Skin of body (tissue), 3 donors: ENCODE measurements at places on chromosomes 4 and X. TPM values are rescaled to one million over a fixed set of nuclear protein-coding genes. Genes with fewer than 3 reads are reported as not detected.

DNA sequence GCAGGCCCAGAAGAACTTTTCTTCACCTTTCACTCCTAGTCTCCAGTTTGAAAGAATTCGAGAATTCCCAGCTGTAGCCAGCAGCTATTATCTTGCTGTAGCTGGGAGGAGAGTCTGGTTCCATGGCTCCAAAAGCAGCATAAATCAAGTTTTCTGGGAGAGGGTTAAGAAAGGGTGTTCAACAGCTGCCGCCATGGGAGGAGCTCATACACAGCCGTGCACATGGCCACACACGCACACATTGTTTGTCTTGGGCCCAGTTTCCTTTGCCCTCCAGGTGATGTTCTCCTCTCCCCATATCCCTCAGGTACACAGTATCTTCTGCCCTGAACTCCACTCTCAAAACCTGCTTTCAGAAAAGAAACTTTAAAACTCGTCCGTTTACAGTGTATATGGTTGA lies 4.1 kb upstream of the GPC3 start:
- no peak for DNase-seq

DNA sequence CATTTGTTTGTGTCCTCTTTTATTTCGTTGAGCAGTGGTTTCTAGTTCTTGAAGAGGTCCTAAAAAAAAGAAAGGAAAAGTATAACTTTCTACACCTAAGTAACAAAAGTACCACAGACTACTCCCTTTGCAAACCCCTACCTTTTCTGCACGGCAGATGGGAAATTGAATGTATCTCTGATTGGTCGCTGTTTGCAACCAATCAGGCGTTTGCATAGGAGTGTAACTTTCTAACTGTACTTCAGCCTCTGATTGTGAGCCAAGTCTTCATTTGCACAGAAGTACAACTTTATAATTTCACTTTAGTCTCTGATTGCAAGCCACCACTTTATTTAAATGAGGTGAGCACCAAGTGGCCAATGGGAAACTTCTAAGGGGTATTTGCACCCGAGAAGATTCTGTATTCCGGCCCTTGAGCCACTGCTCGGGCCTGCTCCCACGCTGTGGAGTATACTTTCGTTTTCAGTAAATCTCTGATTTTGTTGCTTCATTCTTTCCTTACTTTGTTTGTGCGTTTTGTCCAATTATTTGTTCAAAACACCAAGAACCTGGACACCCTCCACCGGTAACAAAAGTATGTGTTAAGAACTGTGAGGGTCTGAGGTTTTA lies 40.3 kb upstream of the FHL1 start:
- no peak for DNase-seq

- peak; percentile 49 for DNase-seq
These were observed 203.7 kb downstream of the NSUN7 start for GRCh38 chr4:40953283-40954087.

DNA sequence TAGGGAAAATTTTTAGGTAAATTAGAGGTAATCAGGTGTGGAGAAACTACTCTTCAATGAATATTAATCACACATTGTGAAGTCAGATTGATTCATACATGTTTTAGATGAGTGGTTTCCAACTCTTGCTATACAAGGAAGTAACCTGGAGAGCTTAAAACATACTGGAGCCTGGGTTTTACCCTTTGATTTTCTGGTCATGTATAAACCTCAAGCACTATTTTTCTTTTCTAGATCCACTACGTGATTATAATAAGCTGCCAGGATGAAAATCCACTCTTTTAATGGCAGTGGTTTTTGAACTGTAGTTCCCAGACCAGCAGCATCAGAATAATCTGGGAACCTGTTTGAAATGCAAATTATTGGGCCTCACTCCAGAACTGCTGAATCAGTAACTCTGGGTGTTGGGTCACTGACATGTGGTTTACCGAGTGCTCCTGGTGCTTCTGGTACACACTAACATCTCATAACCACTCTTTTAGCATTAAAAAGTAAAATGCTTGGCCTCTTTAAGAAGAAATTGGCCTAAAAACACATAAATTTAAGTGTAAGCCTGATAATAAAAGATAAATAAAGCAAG lies 63.4 kb downstream of the DCAF12L1 start:
- DNase-seq = no peak

DNA sequence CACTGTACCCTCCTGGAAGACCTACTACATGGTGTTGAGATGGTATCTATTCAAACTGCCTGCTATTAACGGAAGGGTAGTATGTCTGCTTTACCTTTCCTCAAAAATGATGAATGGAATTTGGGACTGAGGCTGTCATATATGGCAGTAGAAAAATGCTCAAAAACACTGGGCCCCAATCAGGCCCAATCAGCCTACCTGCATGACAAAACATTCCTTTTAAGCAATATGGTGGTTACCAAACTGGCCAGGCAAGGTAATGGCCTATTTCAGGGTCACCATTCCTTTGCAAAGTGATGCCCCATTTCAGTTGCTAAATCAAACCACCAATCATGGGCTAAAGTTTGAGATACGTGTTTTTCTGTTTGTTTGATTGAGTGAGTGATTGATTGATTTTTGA lies 14.9 kb downstream of the RNF150 start:
- DNase-seq = no peak

DNA sequence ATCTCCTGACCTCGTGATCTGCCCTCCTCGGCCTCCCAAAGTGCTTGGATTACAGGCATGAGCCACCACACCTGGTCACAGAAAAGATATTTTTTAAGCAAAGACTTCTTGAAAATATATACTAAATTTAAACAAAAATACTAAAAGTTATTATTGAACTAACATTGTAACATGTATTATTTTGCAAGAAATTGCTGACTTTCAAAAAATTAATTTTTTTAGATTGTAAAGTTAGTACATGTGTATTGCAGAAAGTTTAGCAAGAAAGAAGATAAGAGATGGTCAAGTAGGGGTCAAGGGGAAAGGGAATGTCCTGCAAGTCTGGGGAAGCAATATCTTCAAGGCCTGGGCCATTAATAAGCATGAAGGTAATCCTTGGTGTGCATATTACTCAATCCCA lies 54.3 kb upstream of the HPGDS start:
- DNase-seq = no peak

- no peak for DNase-seq
These were observed 25.5 kb downstream of the MOB1B start for GRCh38 chr4:70927502-70928137.

DNA sequence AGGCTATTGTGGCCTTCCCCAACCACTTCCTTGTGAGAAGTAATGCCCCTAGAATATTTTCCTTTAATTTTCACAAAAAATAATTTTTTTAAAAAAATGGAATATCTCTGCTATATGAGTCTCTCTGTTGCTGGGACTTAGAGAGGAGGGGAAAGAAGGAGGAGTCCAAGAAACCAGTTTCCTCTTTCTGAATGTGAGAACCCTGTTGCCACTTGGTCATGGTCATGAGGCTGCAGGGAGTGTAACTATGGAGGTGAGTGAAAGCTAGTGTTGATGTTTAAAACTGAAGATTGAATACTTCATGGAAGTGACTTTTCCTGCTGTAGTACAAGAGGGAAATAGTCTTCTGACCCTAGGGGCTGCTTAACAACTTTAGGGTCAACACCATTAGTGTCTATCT lies 20.4 kb downstream of the KIAA1210 start:
- no peak for DNase-seq

DNA sequence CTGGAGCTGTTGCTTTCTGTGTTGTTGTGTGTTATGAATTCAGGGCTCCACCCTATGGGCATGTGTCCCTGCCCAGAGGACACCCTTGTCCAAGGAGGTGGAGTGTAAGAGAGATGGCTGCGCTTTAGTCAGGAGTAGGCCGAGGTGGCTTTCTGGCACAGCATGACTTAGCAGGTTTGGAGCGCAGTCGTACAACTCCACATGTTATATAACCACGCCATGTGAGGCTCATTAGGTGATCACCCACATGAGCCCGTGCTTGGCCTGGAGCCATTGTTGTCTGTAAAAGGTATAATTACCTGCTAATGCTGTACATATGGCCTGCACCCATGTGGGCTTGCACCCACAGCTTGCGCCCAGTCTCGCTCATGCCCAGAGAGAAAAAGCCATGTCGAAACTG lies 15.8 kb upstream of the ANAPC4 start:
- no peak for DNase-seq

- no peak for DNase-seq
These were observed 83.3 kb downstream of the C4orf33 start for GRCh38 chr4:129179276-129179675.

DNA sequence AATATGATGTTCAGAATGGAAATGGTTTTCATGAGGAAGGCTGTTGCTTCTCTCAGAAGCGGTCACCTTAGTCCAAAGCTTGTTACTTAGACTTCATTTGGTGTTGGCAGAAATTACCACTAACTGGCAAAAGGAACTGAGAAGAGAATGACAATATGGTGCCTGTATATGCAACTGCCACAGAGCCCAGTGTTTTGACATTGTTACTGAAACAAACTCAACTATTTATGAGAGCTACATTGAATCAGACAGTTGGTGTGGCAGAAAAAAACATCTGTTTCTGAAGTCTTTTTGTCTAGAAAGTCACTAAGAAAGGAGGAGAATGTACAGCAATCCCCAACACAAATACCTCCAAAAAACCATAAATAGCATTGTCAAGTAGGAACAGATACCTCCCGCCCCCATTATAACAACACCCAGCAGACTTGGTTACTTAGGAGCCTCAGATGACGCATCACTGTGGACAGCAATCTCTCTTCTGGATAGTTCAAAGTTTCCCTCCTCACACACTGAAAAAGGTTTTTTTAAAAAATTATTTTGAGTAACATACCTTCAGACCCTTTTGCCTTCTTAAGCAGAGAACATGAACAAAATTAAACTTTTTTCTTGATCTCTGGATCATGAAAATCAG lies 92.2 kb downstream of the MAML3 start:
- DNase-seq = no peak

DNA sequence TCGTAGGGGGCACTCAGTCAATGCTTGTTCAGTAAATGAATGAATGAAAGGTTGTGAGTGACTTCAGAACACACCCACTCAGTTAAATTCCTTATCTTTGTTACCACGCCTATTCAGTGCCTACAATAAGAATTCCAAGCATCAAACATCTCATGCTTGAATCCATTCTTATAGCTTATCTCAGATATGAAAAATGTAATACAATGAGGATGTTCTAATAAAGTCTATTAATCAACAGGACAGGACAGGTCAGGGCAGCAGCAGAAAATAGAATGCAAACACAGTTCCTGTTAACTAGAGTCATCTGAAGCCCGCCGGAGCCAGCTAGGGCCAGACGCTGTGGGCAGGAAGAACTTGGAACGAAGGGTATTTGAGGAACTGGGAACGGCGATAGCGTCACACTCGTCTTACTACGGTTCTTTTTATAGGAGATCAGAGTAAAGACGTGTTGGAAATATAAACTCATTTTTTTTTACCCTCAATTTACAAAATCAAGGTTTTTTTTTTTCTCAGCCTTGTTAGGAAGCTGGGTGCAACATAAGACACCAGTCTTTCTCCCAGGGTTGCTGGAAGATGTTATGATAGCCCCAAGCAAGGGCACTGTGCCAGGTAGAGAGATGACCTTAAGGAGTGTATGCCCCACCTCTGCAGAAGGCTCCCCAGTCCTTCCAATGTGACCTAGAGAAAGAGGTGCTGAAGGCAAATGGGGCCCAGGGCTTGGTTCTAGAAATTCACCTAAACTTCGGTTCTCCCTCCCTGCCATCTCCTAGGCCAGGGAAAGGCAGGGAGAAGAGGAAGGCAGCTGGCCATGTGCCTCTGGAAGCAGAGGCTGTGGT lies 48.3 kb downstream of the SEL1L3 start:
- no peak for DNase-seq

- DNase-seq = no peak
These were observed 877 bp upstream of the NKX1-1 start for GRCh38 chr4:1406981-1407656.

- no peak for DNase-seq
These were observed 93.6 kb downstream of the CORIN start for GRCh38 chr4:47744253-47744652.

- DNase-seq = no peak
These were observed 33.4 kb downstream of the C4orf54 start for GRCh38 chr4:99624141-99624719.

DNA sequence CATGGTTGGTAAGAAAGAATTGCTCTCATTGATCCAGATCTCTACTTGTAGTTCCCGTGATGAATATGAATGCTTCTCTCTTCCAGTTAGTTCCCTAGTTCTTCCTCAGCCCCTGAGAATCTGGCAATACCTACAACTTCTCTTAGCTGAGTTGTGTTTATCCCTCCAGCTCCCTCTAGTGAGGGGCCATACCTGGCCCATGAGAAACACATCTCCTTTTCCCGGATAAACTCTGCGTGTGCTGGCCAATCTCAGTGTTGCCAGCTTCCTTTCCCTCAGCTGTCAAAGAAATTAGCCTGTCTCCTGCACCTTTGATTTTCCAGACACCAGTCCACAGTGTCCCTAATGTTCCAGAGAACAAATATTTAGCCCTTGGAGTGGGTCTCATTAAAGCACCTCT lies 5.7 kb downstream of the CBLL2 start:
- DNase-seq = no peak

DNA sequence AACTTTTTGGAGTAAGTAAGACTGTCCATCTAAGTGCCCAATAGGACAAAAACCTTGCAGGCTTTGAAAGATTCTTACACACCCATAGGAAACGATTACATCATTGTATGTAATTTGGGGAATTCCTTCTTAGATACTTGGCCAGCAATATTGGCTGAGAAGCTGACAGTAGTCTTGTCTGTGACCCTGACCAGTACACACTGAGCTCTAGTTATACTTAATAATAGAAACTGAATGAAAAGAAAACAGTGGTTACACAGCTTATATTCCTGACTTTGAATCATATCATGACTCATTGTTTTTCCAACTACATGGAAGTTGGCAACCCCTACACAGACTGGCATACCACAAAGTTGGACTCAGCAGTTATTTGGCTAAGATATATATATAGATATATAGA lies 7.1 kb upstream of the TLR2 start:
- no peak for DNase-seq

DNA sequence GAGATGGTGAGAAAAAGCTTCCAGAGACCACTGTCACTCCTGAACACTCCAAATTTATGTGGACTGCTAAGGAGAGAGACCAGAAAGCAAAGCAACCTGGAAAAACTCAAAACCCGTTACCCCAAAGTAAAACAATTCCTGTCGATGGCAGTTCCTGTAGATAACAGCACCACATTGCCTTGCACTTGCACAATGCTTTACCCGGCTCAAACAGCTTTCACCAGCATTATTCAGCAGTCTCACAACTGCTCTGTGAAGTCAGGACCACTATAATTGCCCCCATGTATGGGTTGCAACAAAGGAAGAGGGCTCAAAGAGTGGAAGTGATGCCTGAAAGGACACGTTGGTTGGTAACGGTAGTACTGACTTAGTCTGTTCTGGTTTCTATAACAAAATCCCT lies 234.8 kb downstream of the BCOR start:
- no peak for DNase-seq

The FRG2 gene
- not detected for total RNA-seq

The FAM199X gene
- 18.2 TPM for total RNA-seq

The OTC gene
- total RNA-seq = not detected

The FAM120C gene
- total RNA-seq = 7.5 TPM

The GLRB gene
- 2.4 TPM for total RNA-seq
